ENCODE measurements at places on chromosomes 5 and 9.

- DNase-seq, result no peak
These were observed 568.3 kb downstream of the CSNK1G3 start for GRCh38 chr5:124080256-124080655.

DNA sequence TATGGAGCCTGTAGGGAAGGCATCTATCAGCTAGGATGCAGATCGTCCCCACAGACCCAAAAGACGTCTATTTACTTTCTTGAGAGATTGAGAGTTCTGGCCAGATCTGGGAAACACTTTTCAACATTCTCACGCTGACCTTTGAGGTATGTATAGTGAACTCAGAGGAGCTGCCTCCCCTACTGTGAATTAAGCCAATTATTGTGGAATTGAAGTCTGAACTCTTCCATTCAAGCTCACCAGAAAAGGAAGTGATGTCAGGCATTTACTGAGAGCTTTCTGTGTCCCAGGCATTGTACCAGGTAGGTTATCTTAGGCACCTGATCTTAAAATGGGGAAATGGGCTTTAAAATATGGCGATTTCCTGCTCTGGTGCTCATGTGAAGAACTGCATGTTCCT is 136.5 kb downstream of the SV2C start:
- DNase-seq, result no peak

DNA sequence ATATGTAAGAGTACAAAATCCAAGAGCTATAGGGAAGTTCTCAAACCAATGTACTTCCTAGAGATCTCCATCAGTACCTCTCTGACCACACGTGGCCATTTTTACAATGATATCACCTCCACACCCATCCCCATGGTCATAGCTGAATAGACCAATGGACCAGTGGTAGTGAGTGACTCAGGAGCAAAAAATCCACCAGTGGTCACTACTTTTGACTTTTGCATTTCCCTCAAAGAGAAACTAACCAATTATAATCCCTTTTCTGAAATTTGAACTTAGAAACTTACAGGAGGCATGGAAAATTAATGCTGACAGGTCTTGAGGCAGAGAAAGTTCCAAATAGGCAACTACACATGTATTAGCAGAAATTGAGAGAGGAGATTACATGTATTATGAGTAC is 238.4 kb downstream of the TRPM3 start:
- DNase-seq, result no peak

DNA sequence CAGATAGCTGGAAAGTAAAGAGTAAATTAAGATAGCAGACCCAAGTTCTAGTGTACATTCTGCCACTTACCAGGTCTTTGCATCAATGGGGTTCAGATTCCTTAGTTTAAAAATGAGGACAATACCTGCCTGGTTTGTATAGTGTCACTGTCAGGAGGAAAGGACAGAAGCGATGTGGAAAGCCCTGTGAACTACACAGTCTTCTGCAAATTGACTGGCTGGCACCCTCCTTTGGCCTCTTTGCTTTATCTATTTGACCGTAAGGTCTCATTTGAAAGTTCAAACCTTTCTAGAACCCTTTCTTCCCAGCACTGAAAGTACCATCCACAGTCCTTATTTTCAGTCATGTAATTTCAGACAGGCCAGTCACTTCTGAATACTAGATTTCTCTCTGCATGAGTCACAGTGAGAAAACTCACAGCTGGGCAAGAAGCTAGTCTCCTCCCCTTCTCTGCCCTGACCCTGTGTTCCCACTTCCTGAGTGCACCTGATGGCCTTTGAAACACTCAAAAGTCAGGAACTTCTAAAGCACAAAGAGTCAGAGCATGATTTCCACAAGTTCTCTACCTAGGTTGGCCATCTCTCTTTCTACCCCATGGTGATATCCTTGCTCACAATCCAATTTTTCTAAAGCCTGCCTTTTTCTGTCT is 91.3 kb upstream of the RASEF start:
- no peak for DNase-seq

GRCh38 chr9:110364451-110364850 is 26.8 kb upstream of the TXNDC8 start:
- DNase-seq, result no peak

DNA sequence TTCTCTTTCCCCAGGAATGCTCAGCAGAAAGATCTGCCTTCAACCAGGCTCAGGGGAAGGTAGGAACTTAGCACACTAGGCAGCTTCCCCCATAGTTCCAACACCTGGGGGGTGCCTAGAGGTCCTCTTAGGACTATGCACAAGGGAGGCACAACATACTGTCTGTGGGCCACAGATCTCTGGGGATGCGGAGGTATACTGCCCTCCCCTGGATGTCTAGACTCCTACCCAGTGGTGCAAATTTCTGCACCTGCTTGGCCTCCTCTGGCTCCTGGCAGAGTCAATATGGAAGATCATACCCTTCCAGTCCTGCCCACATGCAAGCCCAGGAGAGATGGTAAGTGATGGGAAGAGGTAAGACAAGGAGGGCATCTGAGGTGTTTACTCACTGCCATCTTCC is 247.5 kb upstream of the DAPK1 start:
- DNase-seq, result no peak

DNA sequence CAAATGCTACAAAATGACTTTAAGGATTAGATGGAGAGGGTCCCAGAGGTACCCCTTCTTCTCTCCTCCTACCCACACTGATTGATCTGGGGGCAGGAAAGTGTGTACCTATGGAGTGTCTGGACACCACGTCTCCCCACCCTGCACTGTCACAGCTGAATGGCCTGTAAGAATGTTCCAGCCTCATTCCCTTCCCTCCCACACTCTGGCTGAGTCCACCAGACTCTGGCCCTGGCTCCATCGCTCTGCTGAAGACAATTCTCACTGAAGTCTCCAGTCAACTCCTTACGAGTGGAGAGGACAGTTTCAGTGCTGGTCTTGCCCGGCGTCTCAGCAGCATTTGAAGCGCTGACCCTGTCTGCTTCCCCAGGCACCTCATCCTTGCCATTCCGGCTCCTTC is 105.8 kb downstream of the TTLL11 start:
- DNase-seq, result no peak

DNA sequence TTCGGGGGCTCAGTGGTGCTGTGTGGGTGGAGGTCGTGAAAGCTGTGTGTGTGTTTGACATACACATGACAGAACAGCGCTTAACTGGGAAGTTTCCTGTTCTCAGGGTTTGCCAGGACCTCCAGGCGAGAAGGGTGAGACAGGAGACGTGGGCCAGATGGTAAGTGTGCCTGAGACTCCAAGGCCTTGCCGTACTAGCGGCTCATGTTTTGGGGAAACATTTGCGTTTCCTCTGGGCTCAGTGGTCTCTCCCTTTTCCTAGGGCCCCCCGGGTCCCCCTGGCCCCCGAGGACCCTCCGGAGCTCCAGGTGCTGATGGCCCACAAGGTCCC is 68.3 kb upstream of the FCN2 start:
- no peak for DNase-seq

GRCh38 chr5:60943624-60944023 is 1.2 kb downstream of the ERCC8 start:
- no peak for DNase-seq

GRCh38 chr5:150623152-150623877 is 17.1 kb upstream of the SYNPO start:
- no peak for DNase-seq

- no peak for DNase-seq
These were observed 294.2 kb upstream of the DMRT1 start for GRCh38 chr9:547314-547713.

GRCh38 chr9:12705738-12706391 is 12.7 kb downstream of the TYRP1 start:
- no peak for DNase-seq

GRCh38 chr9:116695438-116695837 is 8.3 kb downstream of the TRIM32 start:
- DNase-seq, result no peak

GRCh38 chr5:164345173-164345849 is 839.9 kb downstream of the MAT2B start:
- DNase-seq, result no peak

DNA sequence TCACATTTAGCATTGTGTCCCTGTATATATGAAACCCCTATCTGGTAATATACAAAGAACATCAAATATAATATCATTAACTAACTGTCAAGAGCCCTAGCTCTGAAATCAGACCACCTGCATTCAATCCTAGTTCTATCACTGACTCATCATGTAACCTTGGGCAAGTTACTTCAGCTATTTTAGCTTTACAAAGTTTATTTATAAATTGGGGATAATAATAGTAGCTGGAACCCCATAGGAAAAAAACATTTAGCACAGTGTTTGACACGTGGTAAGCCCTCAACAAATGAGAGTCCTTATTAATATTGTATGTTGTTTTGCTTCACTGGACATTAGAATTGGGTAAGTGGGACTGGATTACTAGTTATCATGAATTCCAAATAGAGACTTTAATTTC is 157.5 kb downstream of the EBF1 start:
- no peak for DNase-seq

DNA sequence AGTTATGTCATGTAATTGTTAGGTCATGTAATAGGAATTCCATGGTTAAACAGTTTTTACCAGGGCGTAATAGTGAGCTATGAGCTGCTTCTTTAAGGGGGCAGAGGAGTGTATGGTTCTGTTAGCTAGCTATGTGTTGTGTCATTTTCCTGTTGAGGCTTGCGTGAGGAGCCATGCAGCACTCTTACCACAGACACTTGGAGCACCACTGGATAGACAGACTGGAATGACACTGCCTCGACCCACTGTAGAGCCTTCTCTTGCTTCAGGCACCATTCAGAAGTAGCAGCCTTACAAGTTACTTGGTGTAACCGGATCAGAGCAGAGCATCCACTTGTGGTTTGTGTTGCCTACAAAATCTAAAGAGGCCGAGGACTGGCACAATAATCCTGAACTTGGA is 28.3 kb upstream of the STOM start:
- no peak for DNase-seq

DNA sequence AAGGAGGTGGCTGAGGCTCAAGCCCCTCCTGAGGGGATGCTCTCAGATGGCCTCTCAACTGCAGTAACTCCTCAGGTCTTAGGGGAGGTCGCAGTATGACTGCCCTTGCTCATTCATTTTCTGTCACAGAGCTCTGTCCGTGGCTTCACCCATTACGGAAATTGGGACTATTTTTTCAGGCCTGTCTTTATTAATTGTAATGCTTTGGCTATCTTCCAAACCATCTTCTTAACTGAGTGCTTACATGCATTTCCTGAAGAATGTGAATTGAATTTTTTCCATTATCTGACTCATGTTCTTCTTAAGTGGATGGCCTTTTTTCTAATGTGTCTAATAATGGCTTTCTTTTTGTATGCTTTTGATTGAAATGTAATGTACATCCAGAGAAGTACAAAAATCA is 36.4 kb upstream of the SV2C start:
- no peak for DNase-seq

DNA sequence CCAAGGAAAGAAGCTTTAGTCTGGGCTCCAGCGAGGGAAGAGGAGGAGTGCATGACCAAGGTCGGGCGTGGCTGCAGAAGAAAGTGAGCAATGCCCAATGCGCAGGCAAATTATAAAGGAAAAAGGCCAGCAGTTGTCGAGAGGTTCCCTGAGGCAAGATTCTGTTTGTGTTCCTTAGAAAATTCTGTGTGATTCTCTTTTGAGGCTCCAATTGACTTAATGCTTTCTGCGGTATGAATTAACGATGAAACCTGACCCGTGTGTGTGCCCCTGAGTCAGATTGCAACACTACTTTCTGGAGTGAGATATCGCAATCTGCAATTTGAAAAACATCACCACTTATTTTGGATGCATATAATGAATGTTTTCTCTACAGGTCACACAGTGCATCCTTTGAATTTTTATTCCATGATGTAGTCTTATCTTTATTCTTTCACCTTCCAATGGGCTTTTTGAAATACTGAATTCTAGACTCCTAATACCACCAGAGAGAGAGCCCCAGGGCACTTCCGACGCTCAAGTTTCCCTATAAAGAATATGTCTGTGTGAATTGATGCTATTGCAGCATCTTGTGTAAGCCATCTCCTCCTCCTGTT is 117.9 kb upstream of the IL6ST start:
- DNase-seq, result no peak

DNA sequence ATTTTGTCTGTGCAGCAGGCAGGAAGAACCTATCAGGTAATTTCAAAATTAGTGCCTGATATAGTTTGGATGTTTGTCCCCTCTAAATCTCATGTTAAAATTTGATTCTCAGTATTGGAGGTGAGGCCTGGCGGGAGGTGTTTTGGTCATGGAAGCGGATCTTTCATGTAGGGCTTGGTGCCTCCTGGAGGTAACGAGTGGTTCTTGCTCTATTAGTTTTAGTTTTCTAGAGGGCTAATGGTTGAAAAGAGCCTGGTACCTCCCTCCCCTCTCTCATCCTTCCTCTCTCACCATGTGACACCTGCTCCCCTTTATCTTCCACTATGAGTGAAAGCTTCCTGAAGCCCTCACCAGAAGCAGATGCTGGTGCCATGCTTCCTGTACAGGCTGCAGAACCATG is 106.3 kb downstream of the DRD1 start:
- no peak for DNase-seq

- no peak for DNase-seq
These were observed 34.8 kb downstream of the DYNC2I2 start for GRCh38 chr9:128621730-128622455.

Data from NCI-H187 treated with DMSO at 0.1 percent for 48 hours (cell line).